ENCODE measurements at places on chromosomes 5 and 9.

DNA sequence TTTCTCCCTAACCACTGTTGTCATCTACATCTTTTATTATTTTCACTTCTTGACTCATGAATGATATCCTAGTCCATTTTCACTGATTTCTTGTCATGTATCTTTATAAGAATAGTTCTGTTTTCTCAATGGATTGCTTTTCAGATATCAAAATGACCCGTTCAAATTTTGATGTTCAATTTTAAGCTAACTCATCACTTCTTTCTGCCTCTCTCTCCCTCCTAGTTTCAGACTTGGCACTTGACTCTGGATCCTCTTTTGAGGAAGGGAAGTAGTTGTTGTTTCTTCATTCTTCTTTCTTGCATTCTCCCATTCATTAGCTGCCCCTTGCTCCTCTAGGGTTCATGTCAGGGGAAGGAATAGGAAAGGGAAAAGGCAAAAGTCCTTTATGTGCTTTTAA lies 23.7 kb downstream of the CSNK1G3 start:
- no peak for DNase-seq

DNA sequence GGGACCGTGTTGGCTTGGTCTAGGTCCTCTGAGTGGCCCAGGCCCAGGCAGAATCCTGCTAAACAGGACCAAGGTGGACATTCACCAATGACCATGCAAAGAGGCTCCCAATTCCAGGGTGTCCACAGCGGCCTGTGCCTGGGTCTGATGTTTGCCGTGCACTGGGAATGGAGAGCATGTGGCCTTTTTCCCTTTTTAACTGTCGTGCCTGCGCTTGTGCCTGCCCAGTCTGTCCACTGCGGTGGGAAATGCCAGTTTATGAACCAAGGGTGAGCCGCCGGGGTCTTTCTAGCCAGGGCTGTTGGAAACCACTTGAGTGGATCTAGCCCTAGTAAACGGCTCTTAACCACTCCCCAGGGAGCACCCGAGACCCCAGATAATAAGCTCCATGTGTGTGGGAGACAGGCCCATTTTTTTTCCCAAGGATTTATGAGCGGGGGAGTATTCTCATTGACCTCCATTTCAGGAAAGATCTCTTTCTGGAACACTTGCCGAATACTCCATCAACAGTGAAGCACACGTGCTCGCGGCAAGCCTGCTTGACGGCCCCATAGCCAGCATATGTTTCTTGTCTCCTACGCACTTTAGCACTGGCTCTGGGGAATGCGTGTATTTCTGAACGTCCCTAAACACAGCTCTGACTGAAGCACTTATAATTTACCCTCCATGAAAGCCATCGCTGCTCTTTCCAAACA lies 93.2 kb upstream of the PHYKPL start:
- no peak for DNase-seq

GRCh38 chr5:39760385-39761198 lies 335.8 kb upstream of the DAB2 start:
- DNase-seq = no peak

GRCh38 chr5:54804521-54804920 lies 180.9 kb downstream of the ESM1 start:
- no peak for DNase-seq

GRCh38 chr5:11584017-11584416 lies 320.2 kb downstream of the CTNND2 start:
- DNase-seq = no peak

GRCh38 chr5:67033880-67034651 lies 162.5 kb downstream of the CD180 start:
- no peak for DNase-seq

DNA sequence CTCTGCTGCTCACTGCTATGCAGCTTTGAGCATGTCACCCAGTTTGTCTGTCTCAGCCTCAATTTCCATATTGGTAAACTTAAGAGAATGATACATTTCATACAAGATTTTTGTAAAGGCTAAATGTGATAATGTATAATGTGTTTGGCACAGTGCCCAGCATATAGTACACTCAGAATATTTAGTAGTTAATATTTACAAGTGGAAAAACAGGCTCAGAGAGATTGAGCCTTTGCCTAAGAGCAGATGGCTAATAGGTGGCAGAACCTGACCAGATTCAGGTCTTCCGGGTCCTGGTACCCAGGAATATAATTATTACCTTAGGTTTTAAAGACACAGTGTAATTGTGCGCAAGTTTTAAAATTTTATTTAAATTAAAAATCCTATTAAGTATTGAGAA lies 46.8 kb upstream of the KIAA1958 start:
- no peak for DNase-seq

- DNase-seq = no peak
These were observed 255.6 kb downstream of the EPB41L4A start for GRCh38 chr5:112163435-112163834.

DNA sequence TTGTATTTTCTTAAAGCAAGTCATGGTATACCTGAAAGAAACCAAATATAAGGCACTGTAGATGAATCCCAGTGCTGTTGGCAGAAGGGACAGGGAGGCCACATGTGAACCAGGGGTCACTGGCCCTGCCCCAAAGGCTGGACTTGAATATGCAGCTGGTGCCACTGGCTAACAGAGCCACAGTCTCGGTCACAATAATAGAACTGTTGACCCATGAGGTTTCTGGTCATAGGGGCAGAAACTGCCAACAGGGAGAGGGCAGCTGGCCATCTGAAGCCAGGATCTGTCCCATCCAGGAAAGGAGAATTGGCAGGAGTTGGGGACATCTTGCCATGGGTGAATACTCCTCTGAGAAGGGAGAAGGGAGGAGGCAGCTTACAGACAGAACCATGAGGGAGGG lies 31.9 kb downstream of the PALM2AKAP2 start:
- no peak for DNase-seq

- DNase-seq = no peak
These were observed 366.5 kb downstream of the SLCO4C1 start for GRCh38 chr5:101929628-101930027.

- DNase-seq = no peak
These were observed 6.1 kb downstream of the TMEM250 start for GRCh38 chr9:136112541-136112940.

- no peak for DNase-seq
These were observed 22.1 kb upstream of the MATR3 start for GRCh38 chr5:139271201-139272027.

GRCh38 chr5:78985725-78986223 lies 664 bp upstream of the ARSB start:
- peak; percentile 54 for DNase-seq

- no peak for DNase-seq
These were observed 6.5 kb upstream of the TBC1D9B start for GRCh38 chr5:179914032-179914755.

DNA sequence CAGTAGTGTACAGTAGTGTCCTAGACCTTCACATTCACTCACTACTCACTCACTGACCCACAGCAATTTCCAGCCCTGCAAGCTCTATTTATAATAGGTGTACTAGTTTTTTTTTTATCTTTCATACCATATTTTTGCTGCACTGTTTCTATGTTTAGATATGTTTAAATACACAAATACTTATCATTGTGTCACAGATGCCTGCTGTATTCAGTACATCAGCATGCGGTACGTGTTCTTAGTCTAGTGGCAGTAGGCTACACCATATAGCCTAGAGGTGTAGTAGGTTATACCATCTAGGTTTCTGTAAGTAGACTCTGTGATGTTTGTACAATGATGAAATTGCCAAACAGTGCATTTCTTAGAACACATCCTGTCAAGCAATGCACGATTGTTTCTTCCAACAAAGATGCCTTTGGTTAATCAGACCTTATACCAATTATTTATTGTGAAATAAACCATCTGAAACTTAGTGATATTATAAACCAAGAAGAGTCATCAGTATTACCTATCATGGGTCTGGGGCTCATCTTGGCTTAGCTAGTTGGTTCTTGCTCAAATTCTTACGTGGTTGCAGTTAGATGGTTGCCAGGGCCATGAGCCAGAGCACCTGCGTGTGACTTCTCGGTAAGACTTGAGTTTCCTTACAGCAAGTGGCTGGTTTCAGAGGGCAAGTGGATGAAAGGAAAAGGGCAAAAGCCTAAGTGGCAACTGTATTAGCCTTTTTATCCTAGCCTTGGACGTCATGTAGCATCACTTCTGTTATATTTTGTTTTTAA lies 41.1 kb downstream of the ERBIN start:
- no peak for DNase-seq

DNA sequence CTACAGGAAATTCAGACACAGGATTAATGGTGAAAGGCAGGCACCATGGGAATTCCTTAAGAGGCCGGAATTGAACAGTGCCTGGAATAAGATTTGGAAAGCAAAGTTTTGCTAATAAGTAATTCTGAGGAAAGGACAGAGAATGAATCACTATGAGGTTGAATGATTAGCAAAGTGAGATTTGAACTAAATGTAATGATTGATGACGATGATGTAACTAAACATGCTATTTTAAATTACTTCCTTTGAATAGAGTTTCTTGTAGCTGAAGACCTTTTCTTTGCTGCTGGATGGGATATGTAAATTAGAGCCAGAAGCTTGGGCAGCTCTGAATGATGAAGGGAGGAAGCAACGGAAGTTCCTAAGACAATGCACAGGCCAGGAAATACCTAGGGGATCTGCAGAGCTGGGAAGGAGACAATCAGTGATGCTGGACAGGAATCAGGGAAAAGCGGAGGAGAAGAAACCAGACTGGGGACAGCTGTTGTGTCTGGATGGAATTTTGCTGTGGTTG lies 482.0 kb downstream of the PSAT1 start:
- no peak for DNase-seq

GRCh38 chr5:148687427-148687826 lies 33.1 kb upstream of the HTR4 start:
- DNase-seq = no peak

DNA sequence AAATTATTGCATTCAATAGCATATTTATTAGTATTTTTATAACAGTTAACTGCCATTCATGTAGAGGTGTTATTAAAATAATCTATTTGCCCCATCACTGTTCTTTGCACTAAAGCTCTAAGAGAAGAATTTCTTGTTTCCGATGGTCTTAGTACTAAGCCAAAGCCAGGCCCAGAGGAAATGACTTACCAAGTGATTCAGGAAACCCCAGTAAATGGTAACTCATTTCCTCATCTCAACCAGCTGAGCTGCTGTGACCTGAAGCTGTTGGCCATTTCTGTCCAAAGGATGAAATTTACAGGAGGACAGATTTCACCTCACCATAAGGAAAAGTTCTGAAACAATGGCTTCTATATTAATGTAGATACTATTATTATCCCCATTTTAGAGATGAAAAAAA lies 117.0 kb downstream of the PIK3R1 start:
- no peak for DNase-seq

- DNase-seq = no peak
These were observed 569.5 kb downstream of the PSAT1 start for GRCh38 chr9:78866207-78867132.

GRCh38 chr9:97373331-97373730 lies 38.6 kb upstream of the TDRD7 start:
- no peak for DNase-seq

- DNase-seq = no peak
These were observed 198.3 kb downstream of the PLK2 start for GRCh38 chr5:58261605-58262004.

- DNase-seq = no peak
These were observed 75.8 kb downstream of the MAP1B start for GRCh38 chr5:72183101-72183520.

- no peak for DNase-seq
These were observed 18.8 kb downstream of the FBXL7 start for GRCh38 chr5:15518786-15519185.

DNA sequence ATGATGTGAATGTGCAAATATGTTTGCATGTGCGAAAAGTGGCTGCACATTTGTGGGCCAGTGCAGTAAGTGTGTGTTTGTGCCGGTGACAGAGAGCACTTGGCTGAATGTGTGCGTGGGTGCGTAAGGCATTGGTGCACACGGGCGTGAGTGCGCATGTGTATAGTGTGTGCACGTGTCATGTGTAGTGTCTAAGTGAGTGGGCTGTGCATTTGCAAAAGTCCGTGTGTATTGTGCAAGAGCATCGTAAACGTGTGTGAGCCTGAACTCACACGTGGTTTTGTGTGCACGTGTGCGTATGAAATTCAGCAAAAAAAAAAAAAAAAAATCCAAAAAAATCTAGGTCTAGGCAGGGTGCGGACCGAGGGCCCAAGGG lies 6.5 kb upstream of the EBF1 start:
- peak; percentile 35 for DNase-seq

DNA sequence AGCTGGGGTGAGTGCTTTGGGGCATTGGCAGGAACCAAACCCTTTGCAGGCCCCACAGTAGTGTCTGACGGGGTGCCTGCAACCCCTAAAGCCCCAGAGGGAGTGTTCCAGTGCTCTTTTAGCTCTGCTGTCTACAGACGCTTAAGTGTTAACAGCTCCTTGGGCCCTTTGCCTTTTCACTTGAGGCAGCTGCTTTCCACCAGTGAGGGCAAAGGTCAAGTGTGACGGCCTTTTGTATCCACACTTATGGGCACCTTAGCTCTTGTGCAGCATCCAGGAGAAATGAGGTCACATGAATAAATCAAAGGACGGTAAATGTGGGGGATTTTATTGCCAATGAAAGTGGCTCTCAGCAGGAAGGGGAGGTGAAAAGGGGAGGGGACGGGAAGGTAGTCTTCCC lies 241.4 kb upstream of the PCSK5 start:
- no peak for DNase-seq

GRCh38 chr9:108812396-108813025 lies 43.3 kb downstream of the ACTL7B start:
- DNase-seq = no peak

GRCh38 chr9:134895097-134895496 lies 14.5 kb downstream of the FCN2 start:
- no peak for DNase-seq

- DNase-seq = no peak
These were observed 12.5 kb downstream of the ABL1 start for GRCh38 chr9:130847306-130848217.

- no peak for DNase-seq
These were observed 67.0 kb downstream of the NIPBL start for GRCh38 chr5:36943584-36943983.

DNA sequence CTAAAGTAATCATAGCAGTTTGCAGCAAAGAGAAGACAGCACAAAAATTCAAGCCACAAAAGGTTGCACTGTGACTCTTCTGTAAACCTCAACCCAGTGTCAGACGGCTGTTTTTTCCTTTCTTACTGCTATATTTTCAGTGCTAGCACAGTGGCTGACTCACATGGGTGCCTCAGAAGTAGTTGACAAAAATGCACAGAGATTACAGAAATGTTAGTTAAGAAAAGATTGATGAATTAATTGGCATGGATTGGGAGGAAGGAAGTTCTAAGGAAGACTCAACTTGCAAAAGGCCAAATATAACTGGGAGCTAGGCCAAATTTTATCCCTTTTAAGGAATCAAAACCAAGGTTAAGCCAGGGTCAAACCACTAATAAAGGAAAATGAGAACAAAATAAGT lies 43.7 kb upstream of the ITGA1 start:
- DNase-seq = peak; percentile 33

GRCh38 chr9:16611983-16612382 lies 258.5 kb downstream of the BNC2 start:
- no peak for DNase-seq

Measured in activated naive CD4-positive, alpha-beta T cell treated with anti-CD3 and anti-CD28 coated beads, Interleukin-2, amount 50 U/mL, for 16 hours (primary cell).